ENCODE measurements at places on chromosomes 13 and 19.
A peak's percentile ranks its signal among the peaks of the same experiment; 100 is the strongest.

- peak; percentile 72 for DNase-seq
These were observed 61.4 kb upstream of the NFIC start for GRCh38 chr19:3304871-3305423.

DNA sequence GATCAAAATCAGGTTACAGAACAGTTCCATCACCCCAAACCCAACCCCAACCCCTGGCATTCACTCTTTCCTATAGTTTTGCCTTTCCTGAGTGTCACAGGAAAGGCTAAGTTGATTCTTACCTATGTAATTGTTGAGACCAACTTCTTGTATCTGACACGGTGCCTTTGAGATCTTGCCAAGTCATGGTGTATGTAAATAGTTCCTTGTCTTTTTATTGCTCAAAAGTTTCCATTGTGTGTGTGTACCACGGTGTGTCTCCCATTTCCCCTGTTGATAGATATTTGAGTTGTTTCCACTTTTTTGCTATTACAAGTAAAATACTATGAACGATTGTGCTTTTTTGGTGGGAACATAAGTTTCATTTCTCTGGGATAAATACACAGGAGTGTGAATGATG lies 3.3 kb upstream of the IGFL2 start:
- no peak for DNase-seq

GRCh38 chr19:16014923-16015804 lies 61.1 kb upstream of the TPM4 start:
- no peak for DNase-seq

DNA sequence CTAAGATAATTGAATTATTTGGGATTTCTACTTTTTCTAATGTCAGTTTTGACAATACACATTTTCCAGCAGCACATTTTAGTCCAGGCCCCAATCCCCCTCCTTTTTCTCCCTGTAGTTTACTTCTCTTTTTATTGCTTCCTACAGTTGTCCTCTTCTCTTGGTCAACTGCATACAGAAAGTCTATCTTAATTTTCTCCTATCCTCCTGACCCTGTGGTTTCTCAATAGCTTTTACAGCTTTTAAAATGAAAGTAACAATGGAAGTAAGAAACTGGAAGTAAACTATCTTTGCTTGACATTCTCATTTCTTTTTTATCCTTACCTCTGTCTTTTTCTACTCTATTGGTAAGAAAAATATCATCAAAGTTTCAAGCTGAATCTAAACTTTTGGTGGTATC lies 106.5 kb upstream of the OXGR1 start:
- no peak for DNase-seq

DNA sequence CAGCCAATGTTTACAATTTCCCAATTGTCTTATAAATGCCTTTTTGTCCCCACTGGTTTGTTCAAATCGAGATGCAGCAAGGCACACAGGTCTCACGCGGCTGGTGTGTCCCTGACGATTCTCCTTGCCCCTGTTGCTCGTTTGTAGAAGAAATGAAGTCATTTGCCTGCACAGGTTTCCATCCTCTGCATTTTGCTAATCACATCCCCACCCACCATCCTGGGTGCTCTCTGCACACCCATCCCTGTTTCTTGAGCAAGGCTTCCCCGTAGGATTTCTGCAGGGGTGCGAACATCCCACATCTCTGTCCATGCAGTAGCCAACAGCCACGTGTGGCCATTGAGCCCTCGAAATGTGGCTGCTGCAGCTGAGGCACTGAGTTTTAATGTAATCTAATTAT lies 59.8 kb upstream of the SOX1 start:
- no peak for DNase-seq

DNA sequence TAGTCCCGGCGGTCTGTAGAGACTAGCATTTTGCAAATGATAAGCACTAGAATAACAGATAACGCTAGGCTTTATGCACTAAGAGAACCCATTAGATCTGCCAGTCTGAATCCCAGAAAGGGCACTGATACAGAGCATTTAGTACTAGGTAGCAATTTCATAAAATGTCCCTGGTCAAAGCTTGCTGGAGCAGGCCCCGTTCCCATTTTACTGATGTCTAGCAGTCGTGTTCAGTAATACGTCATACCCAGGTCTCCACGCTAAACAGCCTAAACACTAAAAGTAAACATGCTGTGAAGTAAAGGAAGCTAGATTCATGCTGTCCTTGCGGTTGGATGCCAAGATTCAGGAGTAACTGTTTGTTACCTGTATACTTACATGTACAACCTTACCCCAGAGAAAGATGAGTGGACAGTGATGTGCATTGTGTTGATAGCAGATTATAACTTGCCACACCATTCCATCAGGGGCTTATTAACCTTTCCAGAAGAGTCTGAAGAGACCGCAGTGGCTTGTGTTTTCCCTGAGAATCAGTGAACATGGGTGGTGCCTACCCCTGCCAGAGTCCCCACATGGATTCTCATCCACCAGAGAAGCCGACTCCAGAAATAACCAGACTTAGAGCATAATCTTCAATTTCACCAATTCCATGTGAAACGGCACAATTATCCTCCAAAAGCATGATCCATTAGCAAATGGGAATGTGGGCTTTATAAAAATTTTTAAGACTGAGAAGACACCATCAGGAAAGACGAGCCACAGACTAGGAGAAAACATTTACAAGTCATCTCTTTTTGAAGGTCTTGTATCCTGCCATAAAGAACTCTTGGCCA lies 3.4 kb upstream of the RPS11 start:
- no peak for DNase-seq

GRCh38 chr13:78190296-78190695 lies 271.7 kb upstream of the EDNRB start:
- no peak for DNase-seq

DNA sequence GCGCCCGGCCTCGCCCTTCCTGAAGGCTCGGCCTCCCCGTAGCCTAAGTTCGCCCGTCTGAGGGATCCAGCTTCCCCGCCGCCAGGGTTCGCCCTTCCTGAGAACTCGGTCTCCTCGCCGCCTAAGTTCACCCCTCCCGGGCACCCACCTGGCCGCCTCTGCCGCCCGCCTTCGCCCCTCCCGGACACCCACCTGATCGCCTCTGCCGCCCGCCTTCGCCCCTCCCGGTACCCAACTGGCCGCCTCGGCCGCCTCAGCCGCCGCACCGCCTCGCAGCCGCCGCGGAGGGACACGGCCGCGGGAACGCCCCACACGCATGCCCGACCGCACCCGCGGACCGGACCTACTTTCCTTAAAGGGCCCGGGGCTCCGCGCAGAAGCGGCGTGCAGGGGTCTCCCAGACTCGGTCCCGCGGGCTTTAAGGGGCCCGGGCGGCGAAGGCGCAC lies at the start of gene MOB3A:
MOB3A (minus strand) TSS at position 293 of the 446 bp plus-strand sequence. CDS start 17,766 bp downstream, outside the sequence.
- no peak for DNase-seq

DNA sequence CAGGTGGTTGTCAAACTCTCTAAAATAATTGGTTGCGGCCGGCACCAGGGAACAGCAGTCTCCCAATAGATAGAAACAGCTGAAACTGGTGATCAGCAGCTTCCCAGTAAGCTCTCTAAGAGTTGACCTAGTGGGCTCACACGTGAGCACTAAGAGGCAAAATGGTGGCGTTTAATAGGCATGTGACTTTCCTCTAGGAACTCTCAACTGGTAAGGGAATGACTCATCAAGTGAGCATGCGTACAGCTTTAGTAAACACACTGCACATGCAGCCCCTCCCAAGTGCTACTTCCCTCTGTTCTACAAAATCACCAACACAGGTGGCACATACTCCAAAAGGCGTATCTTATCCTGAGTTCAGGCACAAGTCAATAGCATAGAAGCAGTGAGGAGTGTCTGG lies 41.7 kb downstream of the TNFSF11 start:
- no peak for DNase-seq

DNA sequence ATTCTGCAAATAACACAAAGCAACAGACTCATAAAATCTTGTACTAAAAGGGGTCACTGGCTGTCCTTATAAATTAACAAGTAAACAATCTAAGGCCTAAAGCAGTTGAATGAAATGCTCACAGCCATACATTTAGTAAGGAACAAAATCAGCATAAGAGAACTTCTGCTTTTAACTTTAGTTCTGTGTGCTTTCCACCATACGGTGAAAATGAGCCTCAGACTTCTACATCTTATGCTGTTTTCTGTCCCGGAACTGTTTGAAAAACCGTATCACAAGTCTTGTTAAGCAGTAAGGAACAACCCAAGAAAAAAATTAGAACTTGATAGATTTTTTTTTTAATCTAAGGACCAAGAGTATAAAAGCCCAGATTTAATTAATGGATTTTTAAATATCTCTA lies 549.1 kb upstream of the MIR17HG start:
- DNase-seq, result no peak

- DNase-seq, result no peak
These were observed 21.8 kb downstream of the MRPS12 start for GRCh38 chr19:38952395-38953165.

GRCh38 chr19:9586764-9587163 lies 2.5 kb upstream of the ZNF121 start:
- DNase-seq, result peak; percentile 72

Data from activated T-cell treated with anti-CD3 and anti-CD28 coated beads for 24 hours (primary cell).